Head of caudate nucleus (tissue), 42 donors: ENCODE measurements at places on chromosomes 4 and X.
A peak's percentile ranks its signal among the peaks of the same experiment; 100 is the strongest.

GRCh38 chr4:149343614-149344013 lies 472.0 kb downstream of the IQCM start:
- no peak for DNase-seq

DNA sequence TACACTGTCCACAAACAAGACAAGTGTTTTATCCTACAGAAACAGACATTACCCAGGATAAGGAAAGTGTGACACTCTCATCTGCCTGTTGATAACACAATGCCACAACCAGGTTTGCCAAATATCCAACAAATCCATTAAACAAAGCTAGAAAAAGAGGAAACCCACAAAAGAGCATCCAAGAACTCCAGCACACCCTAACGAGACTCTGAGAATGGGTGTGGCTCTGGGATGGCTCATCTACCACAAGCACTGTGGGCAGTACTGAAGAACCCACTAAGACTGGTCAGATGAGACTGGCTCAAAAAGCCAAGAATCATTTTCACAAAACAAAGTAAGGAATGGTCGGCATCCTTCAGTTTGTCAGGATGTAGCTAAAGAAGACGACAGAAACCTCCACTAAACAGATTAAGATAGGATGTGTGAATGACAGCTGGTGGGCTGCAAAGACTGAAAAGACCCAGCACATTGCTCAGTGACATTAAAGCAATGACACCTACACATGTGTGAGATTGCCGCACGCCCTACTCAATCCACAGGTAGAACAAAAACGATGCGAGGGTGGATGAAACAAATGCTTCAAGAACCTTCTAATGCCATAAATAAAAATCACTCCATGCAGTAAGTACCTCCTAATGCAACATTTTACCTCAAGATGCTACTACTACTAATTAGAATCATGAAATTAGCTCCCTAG lies 14.7 kb downstream of the ATP8A1 start:
- DNase-seq = peak; percentile 68

DNA sequence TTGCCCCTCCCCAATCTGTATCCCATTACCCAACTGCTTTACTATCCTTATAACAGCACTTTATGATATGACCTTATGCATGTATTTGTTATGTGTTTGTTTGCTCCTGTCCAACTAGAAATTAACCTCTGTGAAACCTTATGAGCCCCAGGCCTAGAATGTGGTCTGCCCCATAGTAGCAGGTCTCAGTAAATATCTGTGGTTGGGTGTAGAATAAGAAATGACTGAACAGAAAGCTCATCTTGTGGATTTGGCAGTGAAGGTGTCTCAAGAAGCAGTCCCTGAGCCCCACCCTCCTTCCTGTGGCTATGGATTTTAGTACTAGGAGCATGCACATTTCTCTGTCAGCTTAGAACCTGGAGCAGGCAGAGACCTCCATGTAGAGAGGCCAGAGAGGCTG lies 229.0 kb upstream of the LCORL start:
- DNase-seq = no peak

GRCh38 chrX:119695535-119696050 lies 2.6 kb upstream of the SEPTIN6 start:
- no peak for DNase-seq

DNA sequence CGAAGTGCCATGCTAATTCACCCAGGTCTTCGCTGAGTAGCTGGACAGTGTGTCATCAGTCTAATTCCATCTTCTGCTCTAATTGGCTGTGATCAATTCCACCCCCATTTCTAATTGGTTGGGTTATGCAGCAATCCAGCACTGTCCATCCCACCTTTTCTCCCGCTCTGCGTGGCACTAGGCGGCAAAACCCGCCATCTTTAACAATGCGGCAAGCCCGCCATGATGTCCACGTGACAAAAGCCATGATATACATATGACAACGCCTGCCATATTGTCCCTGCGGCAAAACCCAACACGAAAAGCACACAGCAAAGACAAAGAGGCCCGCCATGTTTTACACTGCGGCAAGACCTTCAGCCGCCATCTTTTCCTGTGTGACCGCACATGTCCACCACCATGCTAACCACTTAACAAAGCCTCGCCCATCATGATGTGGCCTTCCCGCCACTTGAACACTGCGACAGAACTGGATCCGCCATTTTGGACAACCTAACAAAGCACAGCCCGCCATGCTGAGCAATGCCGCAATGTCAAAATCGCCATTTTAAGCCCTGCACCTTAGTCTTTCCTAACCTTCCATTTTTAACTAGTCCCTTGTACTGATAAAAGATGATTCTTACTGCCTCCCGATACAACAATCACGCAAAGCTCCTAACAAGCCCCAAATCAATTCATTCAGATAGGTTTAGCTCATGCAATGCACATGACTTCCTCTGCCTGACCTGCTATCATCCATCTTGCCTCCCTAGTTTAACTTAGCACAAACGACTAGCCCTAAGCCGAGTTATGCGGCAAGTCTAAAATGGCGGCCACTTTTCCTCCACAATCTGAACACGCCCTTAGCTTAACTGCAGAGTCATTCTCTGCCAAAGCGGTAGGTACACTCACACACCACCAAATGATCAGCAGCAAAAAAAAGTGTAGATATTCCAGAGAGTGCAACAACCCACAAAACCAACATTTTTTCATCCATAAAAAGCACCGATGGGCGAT lies 288.3 kb downstream of the CHIC1 start:
- DNase-seq = no peak

DNA sequence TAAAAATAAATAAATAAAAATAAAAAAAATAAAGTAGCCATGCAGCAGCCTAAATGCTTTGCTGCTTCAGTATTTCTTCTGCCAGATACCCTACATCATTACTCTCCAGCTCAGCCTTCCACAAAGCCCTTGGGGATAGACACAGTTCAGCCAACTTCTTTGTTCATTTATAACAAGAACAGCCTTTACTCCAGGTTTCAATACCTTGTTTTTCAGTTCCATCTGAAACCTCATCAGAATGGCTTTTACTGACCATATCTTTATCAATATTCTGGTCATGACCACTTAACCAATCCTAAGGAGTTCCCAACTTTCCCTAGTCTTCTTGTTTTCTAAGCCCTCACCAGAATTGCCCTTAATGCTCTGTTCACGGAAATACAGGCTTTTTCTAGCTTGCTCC lies 128.3 kb upstream of the MED14 start:
- no peak for DNase-seq

DNA sequence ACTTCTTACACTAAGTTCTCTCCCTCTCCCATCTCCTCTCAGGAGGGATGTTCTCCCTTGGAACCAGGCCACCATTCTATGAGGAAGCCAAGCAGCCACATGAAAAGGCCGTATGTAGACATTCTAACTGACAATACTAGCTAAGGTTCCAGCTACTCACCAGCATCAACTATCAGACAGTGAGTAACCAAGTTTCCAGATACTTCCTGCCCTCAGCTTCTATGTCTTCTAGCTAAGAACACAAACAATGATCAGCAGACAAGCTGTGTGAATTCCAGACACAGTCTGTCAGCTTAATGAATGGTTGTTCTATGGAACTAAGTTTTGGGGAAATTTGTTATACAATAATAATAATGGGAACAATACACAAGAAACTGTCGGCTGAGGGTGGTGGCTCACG lies 50.8 kb downstream of the SMIM14 start:
- no peak for DNase-seq

DNA sequence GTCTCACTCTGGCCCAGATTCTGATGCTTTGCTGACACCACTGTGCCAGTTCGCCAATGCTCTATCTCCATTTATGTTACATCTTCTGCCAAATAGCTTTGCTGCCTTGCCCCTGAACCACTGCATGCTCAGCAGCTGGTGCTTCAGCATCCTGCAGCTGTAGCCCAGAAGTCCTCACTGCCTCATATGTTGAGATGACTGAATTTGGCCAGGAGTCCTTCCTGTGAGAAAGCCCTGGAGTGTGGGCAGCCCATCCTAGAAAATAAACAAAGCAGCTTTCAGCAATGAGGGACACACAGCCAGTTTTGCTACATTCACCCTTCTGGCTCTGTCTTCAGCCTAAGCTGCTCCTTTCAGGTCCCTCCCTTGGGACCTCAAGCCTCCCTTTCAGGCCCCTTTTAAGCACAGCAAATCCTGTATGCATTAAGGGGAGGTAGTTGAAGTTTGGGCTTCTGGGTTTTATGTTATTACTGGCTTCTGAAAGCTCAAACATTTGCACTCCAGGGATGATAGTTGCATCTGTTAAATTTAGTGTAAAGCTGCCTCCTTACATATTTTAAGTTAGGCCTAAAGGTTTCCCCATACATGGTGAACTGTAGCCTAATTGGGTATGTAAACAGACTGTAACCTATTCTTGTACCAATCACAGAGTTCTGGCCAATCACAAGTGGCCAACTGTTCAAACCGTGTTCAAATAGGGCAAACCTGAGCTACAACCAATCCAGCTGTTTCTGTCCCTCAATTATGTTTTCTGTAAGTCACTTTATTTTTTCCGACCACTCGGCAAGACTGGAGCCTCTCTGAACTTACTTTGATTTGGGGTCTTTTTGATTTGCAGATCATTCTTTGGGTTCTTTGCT lies 2.1 kb upstream of the TMEM165 start:
- DNase-seq = no peak

DNA sequence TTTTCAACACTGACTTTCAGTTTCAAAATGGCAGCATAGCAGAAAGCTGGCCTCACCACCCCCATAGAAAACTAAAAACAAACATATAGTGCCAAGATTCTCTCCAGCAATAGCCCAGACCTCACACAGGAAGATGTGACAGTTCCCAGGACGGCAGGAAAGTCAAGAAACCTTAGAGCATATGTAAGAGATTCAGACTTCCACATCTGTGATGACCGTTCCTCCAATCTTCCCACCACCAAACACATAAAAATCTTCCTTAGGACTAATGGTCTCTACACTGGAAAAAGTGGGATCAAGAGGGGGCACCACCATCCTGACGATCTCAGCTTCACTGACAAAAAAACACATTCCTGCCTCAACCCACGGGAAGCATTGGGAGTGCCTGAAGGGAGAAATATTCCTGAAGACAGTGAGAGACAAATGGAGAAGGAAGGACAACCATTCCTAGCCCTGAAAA lies 134.1 kb upstream of the CPXCR1 start:
- no peak for DNase-seq

DNA sequence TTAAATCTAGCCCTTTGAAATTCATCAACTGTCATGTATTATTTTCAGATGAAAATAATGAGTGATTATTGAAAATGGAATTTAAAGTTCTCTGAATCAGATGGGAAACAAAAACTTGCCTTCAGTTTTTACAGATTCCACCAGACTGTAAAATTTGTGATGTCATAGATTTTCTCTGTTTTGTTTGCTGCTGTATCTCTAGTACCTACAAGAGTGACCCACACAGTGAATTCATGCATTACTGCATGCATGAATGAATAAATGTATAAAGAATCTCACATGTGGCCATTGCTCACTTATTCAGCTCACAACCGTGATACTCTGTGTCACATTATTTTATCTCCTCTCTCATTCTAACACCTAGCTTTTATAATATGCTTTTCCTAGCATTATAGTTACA lies 532.2 kb upstream of the AGA start:
- no peak for DNase-seq
